Left lobe of liver (tissue), 2 donors: ENCODE measurements at places on chromosomes 7 and 10. TPM values are rescaled to one million over a fixed set of nuclear protein-coding genes. Genes with fewer than 3 reads are reported as not detected.

- no peak for DNase-seq
These were observed 994.1 kb downstream of the TYW1 start for GRCh38 chr7:67990716-67991115.

- DNase-seq, result no peak
These were observed 580.1 kb downstream of the GRID1 start for GRCh38 chr10:85786401-85786899.

- DNase-seq, result no peak
These were observed 25.7 kb downstream of the SUV39H2 start for GRCh38 chr10:14904316-14904732.

DNA sequence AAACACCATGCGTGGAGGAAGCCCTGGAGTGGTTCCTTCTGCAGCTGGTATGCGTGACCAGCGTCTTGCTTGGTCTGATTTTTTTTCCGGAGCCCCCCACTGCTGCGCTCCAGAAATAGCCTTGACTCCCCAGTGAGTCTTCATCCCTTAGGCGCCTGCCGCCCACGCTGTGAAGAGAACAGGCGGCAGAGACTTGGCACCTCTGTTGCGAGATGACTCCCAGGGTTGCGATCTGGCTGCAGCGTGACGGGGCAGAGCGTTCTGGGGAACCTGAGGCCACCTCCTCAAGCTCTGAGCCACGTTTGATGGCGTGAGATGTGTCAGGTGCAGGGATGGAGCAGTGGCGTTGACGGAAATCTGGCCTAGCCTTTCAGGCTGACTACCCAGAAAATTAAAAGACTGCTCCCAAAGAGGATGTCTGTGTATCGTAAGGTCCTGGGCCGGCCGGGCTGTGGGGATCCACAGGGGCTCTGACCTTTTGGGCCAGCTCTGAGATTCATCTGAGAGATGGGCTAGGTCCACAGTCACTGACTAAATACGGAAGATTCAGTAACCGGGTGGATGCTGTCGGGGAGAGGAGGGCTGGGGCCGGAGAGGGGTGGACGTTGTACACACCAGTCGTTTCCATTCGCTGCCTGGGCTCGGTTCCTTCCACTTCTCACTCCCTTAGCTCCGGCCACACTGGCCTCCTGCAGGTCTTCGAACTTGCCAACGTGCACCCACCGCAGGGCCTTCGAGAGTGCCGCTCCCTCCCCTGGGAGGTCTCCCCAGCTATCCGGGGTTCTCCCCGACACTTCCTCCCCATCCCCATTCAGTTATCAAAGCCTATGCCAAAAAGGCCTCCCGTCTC lies 33.8 kb downstream of the PFKFB3 start:
- no peak for DNase-seq

DNA sequence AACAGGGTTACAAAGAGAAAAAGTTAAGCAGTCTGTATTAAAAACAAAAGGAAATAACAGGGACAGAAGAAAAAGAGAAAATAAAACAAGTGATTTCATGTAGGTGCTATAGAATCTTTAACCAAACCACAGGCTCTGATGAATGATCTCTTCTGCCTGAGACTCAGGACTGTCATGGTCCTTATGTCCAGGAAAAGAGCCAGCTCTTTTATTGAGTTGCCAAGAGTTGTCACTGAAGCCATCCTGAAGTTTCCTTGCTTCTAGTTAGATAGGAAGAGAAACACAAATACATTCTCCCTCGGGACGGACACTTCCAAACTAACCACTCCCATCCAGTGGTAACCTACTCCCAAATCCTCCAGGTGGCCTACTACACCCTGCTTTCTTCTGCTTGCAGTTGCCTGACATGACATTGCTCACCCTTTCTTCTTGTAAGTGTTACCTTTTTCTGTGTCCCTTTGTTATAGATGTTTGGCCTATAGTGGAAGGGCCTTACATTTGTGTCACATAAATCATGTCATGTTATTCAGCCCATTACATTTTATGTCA lies 346.7 kb downstream of the NRG3 start:
- no peak for DNase-seq

DNA sequence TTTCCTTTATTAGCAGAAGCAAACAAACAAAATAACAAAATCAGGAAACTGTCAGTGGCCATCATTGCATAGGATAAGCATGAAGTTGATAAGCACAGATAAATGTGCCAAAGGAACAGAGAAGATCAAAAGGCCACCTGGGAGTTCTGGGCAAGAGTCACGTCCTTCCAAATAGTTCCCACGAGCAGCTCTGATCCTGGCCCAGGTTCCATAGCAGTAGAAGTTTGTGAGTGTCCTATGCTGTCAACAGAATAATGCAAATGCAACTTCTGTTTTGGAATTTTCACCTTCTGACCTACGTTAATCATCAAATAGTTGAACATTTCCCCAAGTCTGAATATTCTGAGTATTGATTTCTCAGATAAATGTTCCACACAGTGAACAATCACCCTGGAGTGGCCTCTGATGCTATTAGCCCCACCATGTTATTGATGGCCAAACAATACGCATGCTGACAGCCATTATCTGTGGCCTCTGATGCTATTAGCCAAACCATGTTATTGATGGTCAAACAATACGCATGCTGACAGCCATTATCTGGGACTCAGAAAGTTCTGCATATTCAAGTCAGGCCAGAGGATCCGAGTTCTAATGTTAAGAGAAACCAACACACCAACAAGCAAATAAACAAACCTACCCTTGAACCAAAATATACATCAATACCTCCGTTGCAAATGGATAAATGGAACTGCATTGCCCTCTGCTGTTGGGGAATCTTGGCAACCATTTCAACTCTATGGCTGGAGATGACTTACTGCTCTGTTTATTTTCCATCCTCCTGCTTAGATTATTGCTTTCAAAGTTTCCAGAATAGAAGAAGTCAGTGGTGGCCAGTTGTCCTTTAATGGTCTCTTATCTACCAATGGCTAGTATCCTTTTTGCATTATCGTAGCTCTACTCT lies 63.3 kb downstream of the MRC1 start:
- no peak for DNase-seq

The ATOH7 gene
- 1.2 TPM for total RNA-seq
